Dermis microvascular lymphatic vessel endothelial cell (primary cell): ENCODE measurements at places on chromosomes 6 and 20. TPM values are rescaled to one million over a fixed set of nuclear protein-coding genes. Genes with fewer than 3 reads are reported as not detected.

DNA sequence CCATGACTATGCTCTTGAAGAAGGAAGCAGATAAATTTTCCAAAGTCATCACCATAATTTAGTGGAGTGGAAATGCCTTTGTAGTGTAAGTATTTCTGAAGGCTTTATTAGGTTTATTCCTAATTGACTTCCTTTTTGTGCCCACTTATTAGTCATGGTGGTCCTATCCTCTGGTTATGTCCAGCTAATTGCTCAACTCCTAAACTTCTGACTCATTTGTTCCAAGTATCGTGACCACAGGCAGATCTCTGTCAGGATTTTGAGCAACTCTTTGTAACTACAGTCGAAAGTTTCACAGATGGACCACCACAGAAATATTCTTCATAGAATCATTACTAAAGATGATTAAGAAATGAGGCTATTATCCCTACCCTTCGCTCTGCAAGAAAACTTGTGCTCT is 315.6 kb upstream of the PTCHD4 start:
- no peak for DNase-seq

DNA sequence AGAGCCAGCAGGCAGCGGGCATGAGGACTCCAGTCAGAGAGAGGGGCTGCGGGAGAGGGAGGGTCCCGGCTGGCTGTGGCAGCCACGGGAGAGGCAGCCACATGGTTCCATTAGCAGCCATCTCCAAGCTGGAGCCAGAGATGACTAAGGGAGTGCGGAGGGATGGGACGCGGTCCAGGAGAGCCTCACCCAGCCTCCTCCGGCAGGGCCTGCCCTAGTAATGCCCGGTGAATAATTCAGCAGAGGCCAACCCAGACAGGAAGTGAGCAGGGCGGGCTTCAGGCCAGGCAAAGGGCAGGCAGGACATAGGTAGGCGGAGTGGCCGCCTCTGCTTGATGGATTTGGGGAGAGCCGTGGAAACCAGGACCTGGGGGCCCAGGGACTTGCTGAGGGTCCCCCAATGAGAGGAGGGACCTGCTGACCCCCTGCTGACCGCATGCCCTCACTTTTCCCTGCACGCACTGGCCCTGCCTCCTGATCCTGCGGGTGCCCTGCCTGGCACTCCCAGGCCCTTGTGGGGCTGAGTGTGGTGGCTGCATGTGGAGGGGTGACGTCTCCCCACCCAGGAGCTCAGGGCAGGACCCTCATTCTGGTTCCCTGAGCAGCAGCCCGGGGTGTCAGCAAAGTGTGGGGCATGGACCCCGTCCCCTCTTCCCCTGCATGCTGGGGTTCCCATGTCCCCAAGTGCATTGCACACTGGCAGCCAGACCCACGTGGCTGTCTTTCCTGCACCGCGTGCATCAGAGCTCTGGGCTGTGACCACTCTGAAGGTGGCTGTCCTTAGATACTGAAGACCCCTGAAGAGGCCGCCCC is 51.8 kb upstream of the SLCO4A1 start:
- peak; percentile 4 for DNase-seq

The LIN28B gene
- total RNA-seq = under 0.01 TPM in 1 of 2 replicates, not detected in the other

DNA sequence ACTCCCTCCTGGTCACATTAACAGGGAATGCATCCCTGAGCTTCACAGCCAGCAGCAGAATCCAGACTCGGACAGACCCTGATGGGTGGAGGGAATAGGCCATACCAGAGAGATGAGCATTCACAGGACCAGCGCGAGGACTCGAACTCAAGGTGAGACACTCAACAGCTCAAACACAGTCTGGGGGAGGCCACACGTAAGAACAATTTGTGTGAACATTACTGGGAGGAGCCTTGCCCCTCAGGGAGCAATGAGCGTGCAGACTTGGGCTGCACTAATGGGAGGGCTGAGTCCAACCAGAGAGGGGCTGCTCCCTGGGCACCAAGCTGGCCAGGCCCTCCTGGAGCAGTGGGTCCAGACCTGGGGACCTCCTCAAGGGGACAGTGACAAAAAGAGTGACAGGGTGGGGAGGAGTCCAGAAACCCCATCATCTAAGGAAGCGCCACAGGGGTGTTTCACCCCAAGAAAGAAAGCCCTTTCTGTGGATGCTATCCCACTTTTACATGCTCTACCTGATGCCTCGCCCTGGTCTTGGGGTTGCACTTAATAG is 118.4 kb downstream of the MRPL14 start:
- DNase-seq = no peak

The SMOC2 gene
- total RNA-seq = not detected in 2 replicates

DNA sequence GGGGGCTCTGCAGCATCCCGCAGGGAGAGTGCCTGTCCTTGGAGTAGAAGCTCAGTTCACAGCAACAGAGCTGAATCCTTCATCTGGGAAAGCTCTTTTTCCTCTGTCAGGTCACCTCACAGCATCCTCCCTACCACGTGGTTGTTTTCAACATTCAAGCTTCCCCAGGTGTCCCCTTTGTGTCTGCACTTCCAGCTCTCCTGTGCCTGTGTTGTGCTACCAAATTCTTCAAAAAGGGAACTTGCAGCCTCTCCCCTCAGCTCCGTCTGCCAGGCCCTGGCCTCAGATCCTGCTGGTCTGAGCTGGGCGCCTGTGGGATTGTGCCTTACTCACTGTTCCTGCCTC is 108.4 kb downstream of the FOXF2 start:
- DNase-seq = no peak

The FOXC1 gene
- total RNA-seq = 2.8 and 5.3 TPM in 2 replicates

GRCh38 chr6:110485491-110485890 is 9.1 kb upstream of the SLC22A16 start:
- no peak for DNase-seq

GRCh38 chr6:107344981-107345380 is 114.4 kb downstream of the PDSS2 start:
- DNase-seq = no peak

The CALHM6 gene
- total RNA-seq = 0.90 and 1.0 TPM in 2 replicates

DNA sequence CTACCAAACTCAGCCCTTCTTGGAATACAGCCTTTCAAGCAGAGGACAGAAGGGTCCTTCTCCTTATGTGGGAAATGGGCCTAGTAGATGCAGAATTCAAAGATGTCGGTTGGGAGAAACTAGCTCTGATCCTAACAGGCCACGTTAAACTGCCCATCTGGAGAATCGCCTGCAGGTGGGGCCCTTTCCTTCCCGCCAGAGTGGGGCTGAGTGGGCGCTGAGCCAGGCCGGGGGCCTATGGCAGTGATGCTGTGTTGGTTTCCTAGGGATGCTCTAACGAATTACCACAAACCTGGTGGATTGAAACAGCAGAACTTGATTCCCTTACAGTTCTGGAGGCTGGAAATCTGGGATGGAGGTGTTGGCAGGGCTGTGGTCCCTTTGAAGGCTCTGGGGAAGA is 9.1 kb downstream of the MAPK13 start:
- no peak for DNase-seq

The IL17F gene
- total RNA-seq = not detected in 2 replicates

GRCh38 chr6:63730311-63730710 is 94.7 kb downstream of the PHF3 start:
- DNase-seq = no peak

DNA sequence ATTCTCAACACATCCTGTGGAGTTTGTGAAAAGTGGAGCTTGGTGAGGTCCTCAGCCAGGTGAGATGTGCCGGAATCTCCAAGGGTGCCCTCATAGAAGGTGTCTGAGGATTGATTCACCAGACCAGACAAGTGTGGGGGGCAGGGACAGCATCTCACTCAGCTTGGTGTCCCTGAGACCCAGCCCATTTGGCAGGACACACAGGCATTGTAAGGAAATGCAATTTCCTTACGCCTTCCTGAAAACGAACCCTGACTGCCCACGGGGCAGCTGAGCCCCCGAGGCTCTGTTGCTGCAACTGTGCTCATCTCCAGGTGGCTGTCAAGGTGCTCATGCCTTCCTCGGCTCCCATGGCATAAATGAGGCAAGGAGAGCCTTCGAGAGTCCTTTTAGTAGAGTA is 33.4 kb downstream of the FOXC1 start:
- no peak for DNase-seq
